Activated CD4-positive, alpha-beta T cell treated with anti-CD3 and anti-CD28 coated beads, Interleukin-2, Interleukin-4, amounts not matched to agents 100 ng/mL and 50 ng/mL, durations not matched to agents 16 hours and 8 hours (primary cell): ENCODE measurements at places on chromosomes 1 and 21.

DNA sequence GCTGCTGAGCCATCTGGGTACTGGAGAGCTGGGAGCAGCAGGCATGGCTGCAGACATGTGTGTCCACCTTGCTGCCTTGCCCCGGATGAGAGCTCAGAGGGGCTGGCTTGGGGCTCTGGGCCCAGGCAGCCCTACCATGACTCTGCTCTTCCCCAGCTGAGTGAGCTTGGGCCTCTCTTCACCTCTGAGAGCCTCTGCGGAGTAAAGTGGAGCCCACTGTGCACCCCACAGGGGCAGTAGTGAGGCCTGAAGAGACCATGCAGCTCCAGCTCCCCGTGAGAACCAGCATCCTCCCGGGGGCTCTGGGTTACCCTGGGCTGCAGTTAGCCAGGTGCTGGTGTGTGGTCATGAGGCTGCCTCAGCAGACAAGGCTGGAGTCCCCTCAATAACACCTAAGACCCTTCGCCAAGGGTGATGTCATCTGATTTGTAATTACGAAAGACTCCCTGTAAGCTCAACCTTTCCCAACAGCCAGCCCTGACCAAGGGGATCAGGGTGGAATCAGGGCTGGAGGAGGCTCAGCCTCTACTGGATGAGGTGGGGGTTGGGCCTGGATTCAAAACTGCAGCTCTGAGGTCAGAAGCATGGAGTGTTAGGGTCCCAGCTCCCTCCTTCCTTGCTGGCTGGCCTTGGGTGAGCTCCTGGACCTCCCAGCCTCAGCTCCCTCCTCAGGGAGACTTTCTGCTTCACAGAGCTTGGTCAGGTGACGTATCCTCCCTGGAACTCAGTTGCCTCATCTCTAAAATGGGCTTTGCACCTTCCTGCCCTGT, 308.0 kb downstream of the MATN1 start:
- no peak for DNase-seq

- no peak for DNase-seq
Observed at GRCh38 chr1:226971765-226972164, 31.7 kb downstream of the COQ8A start.

DNA sequence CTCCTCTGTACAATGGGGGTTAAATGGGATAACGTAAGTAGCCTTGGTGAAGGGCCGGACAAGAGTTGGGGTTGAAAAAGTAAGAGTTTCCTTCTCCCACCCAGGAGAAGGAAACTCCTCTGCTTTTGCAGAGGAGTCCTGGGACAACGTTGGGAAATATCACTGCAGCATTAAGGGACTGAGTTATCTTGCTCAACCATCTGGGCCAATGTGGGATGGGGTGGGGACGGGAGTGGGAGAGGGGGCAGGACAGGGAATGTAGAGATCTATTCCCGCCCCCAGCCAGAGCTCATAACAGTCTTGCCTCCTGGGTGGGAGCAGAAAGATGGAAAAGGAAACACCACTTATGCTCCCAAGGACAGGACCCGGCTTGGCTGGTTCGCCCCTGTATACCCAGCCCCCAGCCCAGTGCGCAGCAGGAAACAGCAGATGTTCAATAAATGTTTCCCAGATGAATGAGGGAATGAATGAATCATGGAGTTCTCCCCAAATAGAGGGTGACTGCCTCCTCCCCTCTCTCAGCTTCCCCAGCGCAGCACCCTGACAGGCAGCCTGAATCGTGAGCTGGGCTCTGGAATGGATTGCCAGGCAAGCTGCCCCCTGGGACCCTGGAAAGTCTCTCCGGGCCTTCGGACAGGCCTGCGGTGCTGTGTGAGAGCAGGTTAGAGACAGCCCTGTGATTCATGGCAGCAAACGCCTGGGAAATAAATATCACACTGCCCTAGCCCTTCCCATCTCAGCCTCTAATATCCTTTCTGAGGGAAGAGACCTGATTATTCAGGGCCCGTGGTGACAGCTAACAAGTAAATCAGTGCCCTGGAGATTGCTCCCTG, 24.8 kb downstream of the FBXO2 start:
- DNase-seq = no peak

- no peak for DNase-seq
Observed at GRCh38 chr1:240998441-240999015, 358.5 kb downstream of the RGS7 start.

- DNase-seq = no peak
Observed at GRCh38 chr1:198374288-198374687, 166.2 kb downstream of the ATP6V1G3 start.

DNA sequence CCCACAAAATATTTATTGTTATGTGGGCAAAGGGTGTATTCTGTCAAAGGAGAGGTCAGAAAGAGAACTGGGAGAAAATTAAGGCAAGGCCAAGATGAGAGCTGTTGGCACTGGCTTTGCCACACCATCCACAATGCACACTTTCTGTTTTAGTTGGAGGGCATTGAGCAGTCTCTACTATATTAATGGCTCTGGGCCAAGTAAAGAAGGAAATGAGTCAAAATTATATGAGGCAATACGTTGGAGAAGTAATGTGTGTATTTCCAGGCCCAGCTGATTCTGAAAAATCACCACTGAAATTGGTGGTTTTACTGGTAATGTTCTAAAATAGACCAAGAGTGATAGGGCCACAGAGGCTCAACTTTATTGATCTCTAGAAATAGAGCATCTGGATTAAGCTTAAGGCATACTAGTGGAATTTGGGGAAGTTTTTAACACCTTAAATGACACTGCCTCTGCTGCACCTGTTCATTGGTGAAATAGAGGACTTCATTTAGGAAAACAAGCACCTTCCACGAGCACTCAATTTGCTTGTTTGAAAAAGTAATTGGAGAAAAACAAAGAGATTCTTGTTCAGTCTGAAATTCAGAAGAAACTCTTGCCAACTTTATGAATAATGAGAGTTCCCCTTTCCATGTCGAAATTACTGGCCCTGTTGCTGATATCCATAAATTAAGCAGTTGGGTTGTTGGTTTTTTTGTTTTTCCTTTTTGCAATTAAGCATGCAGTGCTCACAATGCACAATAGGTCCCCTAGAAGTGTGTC, 424.9 kb downstream of the ADGRL2 start:
- peak; percentile 1 for DNase-seq

DNA sequence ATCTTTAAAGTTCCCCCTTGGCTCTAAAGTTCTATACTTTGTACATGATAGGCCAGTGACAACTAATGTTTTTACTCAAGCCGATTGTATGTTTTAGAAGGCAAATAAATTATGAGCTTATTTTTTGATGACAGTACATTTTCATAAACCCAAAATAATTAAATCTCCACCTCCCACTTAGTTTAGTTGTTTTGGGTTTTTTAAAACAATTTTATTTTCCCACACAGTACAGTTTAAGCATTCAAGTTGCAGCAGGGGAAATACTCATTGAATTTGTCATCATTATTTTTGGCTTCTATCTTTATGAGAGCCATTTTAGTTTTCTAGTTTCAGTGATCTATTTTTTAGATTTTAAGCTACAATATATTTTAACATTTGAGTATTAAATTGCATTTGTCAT, 93.6 kb downstream of the OLFML2B start:
- DNase-seq = no peak

GRCh38 chr1:45400049-45400448, 59.8 kb upstream of the MUTYH start:
- DNase-seq = no peak

DNA sequence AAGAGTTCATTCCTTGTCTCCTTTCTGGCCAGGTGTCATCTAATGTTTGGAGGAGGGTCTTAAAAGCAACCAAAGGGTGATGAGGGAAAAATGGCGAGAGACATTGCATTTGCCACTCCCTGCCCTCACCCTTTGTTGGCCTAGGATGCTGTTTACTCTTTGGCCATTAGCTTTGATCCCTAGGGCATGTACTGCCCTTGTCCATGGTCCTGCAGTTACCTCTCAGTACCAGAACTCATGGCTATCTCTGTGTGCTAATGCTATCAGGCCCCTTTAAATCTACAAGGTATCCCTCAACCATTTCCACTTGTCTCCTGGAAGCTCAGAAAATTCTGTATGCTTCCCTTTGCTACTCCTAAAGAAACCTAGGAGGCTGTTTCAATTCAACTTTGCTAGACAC, 424.8 kb upstream of the PLXNA2 start:
- no peak for DNase-seq

GRCh38 chr1:230114237-230114651, 47.2 kb downstream of the GALNT2 start:
- DNase-seq = no peak

DNA sequence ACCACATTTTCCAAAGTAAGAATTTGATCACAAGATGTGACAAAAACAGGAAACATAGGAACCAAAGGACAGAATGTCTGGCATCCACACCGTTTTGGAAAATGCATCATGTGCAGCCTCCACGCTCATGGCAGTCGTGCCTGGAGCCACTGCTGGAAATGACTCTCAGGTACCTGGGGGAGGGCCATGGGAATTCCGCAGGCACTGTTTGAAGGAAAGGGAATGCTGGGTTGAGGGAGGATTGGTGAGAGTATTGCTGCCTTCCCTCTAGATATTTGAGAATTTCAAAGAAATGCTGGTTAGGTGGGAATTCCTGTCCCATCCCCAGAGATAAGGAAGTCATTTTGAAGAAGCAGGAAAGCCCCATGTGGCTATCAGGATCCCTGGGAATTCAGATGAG, 10.8 kb downstream of the SLAMF1 start:
- DNase-seq = no peak

DNA sequence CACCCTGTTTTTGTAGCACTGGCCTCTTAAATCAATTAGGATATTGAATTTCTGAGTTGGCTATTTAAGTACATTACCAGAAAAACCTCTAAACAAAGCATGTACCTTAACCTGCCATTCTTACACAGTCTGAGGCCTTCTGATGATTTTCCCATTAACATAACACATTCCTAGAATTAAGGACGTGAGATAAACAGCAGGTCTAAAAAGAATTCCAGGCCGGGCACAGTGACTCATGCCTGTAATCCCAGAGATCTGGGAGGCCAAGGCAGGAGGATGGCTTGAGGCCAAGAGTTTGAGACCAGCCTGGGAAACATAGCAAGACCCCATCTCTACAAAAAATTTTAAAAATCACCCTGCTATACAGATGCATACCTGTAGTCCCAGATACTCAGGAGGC, 18.0 kb upstream of the LRRC8D start:
- DNase-seq = no peak

- peak; percentile 35 for DNase-seq
Observed at GRCh38 chr1:239308701-239309333, 77.6 kb upstream of the CHRM3 start.

DNA sequence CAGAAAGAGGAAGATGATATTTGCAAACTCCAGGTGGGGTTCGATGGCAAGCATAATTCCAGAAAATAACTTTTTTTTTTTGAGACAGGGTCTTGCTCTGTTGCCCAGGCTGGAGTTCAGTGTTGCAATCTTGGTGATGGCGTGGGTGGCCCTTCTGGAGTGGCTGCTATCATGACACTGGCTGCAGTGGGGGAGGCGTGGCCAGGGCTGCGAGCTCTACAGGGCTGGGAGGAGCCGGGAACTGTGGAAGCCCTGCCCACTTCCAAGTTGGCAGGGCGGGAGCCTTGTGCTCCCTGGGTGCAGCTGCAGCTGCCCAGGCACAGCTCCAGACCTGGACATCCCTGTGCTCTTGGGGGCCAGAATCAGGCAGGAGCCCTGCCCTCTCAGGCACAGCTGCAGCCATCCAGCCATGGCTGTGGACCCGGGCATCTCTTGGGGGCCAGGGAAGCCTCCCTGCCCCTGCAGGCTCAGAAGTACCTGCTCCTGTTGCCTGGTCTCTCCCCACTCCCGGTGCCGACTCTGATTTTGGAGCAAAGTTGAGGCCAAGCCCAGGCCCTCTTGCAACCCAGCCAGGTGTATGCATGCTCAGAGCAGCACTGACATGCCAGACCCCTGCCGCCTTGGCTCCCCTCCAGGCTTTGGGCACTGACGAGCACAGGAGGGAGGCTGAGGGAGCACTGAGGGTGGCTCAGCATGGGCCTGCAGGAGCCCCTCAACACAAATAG, 7.2 kb upstream of the BCL10 start:
- DNase-seq = no peak

DNA sequence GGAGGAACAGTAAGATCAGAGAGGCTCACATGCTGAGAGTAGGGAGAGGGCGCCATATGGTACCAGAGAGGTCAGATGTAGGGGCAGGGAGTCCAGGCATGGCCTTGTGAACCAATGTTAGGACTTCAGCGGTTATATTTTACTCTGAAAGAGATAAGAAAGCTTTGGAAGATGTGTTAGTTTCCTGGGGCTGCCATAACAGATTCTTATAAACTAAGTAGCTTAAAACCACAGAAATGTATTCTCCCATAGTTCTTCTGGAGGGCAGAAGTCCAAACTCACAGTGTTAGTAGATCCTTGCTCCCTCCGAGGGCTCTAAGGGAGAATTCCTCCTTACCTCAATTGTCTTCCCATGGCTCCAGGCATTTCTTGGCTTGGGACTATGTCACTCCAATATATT, 502.5 kb upstream of the ADGRL2 start:
- DNase-seq = no peak

DNA sequence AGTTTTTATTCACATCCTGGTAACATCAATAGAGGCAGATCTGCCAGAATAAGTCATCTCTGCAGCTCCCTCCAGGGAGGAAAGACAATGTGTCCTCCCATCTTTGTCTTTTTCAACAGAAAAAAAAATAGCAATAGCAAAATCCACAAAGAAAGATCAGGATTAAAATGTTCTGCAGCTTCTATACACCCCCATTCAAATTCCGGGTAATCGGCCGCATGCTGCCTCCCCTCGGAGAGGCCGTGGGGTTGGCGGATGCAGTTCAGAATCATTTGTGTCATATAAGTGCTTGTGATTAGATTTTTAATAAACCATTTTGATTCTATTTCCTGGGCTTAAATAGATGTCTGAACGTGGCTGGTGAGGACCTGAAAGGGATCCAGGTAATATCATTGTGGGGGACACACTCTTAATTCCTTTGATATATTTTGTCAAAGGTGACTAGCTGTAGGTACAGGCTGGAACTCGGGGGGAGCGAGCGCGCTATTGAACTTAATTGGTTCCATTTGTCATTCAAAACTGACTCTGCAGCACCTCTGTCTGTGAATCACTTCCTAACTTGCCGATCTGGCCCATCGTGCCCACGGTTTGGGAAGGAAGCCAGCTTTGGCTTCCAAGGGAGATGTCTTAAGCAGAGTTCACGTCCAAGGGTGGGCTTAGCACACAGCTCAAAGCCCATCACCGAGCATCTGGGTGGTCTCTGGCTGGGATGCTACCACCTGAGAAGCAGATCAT, 85.6 kb upstream of the ARHGEF16 start:
- no peak for DNase-seq

DNA sequence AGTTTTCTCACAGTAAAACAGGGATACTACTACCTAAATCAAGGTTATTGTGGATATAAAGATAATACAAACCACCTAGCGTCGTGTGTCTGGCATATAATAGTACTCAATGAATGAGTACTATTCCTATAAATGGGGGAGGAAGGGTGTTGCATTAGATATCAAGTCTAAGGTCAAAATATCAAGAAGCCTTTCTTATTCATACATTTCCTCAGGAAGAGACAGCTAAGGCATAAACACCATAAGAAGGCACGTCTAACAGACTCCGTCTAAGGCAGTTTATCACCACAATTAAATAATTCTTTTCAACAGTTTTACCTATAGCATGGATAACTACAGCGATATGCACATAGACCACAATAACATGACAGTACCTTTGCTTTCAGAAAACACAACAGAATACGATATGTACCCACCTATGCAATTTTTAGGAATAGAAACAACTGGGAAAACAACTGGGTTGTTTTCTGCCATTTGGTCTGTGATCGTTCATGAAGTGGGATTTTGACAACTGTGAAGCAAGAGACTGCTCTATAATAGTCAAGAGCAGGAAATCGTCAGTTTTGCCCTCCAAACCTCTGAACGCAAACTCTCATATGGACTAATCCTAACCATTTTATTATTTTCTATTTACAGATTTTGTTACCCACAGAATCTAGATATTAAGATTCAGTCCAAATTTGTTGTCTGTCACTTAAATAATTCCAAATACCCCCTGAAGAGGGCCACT, 53.1 kb downstream of the HNRNPR start:
- DNase-seq = no peak
